ENCODE measurements at places on chromosomes 3 and 15.

- DNase-seq = no peak
Observed at GRCh38 chr3:114089675-114090074, 33.1 kb downstream of the QTRT2 start.

- DNase-seq = no peak
Observed at GRCh38 chr3:32891365-32891764, 60.1 kb upstream of the CCR4 start.

- no peak for DNase-seq
Observed at GRCh38 chr3:168653255-168653654, 557.5 kb upstream of the GOLIM4 start.

DNA sequence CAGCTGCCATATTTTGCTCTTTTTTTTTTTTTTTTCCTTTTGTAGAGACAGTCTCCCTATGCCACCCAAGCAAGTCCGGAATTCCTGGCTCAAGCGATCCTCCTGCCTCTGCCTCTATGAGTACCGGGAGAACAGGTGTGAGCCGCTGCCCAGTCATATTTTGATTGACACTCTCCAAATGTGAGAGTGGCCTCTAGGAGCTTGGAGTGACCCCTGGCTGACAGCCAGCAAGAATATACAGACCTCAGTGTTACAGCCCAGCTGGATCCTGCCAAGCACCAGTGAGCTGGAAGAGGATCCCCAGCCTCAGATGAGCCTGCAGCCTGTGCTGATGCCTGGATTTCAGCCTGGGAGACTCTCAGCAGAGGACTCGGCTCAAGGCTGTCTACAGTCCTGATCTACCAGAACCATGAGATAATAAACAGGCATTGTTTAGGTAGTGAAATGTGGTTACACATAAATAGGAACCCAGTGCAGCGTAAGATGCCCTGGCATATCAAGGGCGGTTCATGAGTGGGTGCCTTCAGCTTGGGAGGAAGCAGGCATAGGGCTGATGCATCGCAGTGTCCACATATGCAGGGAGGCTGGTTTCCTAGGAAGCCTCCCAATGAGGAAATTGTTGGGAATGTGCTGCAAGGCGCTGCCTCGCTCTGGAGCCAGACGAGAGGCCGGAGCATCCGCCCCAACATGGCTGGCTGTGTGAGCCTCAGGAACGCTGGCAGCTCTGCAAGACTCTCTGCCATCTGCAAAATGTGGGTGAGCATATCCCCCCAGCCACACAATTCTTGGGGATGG, 38.9 kb upstream of the ATP10A start:
- DNase-seq = no peak

- DNase-seq = no peak
Observed at GRCh38 chr3:55807210-55807609, 320.1 kb upstream of the WNT5A start.

DNA sequence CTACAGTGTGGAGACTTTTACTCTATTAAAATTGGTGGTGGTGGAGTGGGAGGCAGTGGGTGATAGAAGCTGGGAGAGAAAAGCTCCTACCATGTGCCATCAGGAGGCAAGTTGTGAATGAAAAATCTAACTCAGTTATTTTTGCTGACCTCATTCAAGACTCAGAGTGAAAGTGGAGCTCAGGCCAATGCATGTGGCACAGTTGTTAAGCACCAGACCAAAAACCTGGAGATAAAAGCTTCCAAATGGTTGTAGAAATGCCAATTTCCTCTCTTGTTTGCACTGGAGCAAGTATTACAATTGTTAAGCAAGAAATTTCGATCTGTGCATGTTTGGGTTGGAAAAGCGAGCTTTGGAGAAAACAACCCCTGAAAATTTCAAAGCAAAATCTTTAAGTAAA, 81.5 kb upstream of the PRICKLE2 start:
- no peak for DNase-seq

DNA sequence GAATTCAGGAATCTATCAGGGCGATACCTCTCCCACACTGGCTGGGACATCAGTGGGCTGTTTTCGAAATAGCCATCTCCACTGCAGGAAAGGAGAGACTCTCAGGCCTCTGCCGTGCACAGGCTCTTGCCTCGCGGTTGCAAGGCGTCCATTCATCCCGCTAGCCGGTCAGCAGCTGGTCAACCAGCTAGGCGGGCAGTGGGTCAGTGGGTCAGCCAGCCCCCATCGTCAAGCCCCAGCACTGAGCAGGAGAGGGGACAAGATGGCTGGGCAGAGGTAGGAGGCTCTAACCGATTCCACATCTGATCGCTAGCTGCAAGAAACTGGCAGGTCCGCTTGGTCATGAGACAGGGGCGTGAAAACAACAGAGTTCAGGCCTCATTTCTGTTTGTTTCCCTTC, 45.1 kb downstream of the MUC4 start:
- no peak for DNase-seq

GRCh38 chr15:50747523-50747922, 18.0 kb downstream of the SPPL2A start:
- DNase-seq = no peak

DNA sequence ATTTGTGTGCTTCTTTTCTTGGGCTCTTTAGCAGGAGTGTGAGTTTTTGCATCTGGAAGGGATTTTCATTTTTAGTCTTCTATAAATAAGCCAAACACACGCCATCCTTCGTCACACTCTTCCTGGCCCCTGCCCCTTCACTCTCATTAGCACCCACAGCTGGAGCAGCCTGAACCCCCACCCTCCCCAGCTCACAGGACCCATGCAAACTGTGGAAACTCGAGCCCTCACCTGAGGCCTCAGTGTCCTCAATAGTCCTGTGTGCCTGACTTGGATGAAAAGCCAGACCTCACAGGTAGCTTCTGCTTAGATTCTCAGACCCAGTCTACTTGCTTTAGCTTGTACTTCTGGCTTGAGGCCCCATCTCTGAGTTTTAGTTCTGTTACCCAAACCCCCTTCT, 167.9 kb downstream of the MTHFS start:
- no peak for DNase-seq

- DNase-seq = no peak
Observed at GRCh38 chr3:168250415-168250861, 154.7 kb upstream of the GOLIM4 start.

DNA sequence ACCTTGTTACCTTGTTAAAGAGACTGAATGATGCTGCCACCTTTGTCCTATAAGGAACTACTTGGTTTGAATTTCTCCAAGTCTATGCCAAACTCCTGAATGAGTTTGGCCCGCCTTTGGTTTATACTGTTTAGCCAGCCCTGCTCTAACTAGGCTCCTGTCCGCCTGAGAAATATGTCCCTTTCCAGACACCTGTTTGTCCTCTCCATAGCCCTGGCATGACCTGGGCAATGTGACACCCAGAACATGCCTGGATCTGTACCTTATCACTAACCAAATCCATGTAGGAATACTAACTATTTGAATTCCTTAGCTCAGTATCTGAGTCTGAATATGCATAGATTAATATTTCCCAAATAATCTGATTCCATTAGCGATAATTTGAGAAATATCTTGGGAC, 24.4 kb upstream of the TMC3 start:
- no peak for DNase-seq

GRCh38 chr3:168427156-168427555, 331.4 kb upstream of the GOLIM4 start:
- DNase-seq = peak; percentile 58

DNA sequence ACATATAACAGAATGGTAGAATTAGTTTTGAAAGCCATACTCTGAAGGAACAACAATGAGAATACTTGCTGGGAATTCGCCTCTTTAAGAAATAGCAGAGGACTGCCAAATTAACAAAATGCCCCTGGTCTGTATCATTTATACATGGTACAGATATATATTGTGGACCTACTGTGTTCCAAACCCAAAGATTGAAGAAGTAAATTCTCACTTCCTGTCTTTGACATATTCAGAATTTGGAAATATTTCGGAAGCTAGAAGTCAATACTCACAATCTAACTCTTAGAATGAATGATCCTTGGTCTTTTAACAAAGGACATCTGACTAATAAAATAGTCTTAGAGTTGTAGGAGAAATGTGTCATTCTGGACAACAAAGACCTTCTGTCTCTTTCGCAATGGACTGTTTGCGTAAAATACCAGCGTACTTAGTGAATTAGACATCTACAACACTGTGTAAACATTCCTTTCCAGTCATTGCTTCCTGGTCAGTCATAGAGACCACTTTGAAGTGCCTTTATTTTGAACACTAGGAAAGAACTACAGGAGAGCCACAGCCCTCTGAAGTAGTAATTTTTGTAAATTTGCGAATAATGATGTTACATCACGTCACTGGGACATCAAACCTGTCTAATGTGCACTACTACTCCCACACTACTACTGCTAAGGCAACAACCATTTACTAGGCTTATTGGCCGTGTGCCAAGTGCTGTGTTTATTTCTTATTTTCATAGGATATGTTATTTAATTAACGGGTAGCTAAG, 68.0 kb downstream of the CHL1 start:
- DNase-seq = no peak

GRCh38 chr3:17645074-17645698, 97.2 kb downstream of the TBC1D5 start:
- DNase-seq = peak; percentile 64

GRCh38 chr3:27253831-27254230, 115.4 kb downstream of the NEK10 start:
- DNase-seq = peak; percentile 6

- DNase-seq = no peak
Observed at GRCh38 chr3:179081885-179082284, 10.3 kb upstream of the ZMAT3 start.

DNA sequence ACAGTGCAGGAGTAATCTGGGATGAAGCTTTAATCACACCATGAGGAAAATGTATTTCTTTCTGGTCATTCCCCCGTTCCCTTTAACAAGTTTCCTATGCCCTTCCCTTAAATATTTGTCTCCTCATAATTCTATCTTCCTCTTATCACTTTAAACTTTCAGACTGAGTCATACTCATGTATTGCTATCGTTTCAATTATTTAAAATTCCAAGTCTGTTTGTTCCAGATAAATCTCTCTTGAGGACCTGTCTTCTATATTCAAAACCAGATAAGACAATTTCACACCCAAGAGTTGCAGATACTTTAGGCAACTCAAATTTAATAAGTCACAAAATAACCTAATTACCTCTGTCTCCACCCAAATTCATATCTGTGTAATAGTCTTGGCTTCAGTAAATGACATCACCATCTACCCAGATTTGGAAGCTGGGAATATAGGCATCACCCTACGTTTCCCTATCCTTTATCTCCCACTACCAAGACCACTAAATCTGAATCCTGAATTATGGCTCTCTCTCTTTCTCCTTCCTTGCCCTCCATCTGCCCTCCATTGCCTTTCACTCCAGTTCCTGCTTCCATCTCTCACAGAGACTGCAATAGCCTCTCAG, 220.1 kb downstream of the PYDC2 start:
- no peak for DNase-seq

DNA sequence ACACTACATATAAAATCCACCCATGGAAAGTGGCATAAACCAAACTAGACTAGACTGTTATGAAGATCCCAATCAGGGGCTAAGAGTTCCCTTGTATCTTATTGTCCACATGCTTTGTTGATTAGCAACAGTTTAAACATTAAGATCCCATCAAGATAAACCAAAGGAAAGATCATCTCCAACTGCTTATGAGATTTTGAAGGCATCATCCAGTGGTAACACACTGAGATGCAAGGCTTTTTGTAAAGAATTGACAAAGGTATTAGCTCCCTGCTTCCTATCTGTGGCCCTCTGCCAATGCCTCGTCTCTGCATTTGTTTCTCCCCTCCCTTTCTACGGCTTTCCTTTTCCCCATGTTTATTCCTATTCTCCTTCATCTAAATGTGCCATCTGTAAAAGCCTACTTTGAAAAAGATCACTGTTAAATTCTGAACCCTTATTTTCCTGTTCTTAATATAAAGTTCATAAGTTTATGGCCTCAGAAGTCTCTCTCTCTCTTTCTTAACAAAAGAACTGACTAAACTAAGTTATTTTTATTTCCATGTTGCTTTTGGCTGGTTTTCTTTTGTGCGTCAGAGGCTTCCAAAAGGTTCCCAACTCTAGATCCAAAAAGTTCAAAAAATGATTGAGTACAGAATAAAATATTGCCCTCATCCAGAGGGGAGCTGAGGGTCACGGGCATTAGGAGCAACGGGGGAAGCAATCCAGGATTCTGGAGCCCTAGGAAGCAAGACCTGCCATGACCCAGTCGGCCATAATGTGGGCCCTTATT, 5.5 kb downstream of the PLD1 start:
- no peak for DNase-seq

DNA sequence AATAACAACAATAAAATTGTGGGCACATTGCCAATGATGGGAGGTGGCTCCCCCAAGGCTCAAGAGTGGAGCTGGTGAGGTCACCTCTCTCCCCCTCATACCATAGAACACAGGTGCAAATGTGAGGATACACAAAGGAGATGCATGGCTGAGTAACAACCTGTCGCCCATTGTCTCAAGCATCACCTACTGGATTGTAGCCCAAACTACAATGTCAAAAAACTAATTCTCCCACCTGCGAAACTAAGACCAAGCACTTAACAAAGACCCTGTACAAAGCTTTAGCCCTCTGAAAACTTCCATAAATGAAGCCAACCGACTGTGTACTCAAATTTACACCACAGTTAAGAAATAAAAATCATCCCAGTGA, 50.4 kb upstream of the IGSF11 start:
- DNase-seq = no peak

DNA sequence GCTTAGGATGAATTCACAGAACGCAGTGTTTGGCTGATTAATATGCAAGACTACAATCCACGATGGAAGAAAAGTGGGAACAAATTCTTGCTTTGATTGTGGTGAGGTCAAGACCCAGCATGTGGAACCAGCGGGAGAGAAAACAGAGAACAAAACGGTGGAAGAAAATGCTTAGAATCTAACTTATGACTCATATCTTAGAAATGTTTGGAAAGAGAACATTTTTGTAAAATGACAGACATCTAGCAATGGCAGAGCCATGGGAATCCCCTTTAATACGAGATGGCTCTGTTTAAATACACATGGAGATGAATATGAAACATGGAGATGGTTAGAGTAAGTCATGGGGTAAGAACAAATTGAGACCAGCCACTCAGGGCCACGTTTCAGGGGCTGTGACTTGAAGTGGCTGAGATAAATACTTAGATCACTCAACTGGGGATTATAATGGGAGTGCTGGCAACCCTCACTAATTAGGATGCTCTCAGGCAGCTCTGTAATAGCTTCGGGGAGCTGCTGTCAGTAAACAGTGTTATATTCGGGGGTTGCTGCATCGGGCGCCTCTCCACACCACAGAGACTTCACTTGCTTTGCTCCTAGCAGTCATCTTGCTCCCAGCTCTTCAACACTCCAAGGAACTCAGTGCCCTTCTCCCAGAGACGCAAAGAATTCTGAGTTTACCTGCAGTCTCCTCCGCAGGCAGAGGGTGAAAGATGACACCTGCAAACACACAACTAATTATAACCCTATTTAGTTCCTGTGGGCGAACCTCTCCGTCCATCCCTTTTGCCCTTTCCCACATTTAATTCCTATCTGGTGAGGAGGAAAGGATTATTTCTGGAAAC, 68.0 kb upstream of the ONECUT1 start:
- DNase-seq = no peak

- DNase-seq = no peak
Observed at GRCh38 chr3:181711325-181712135, at the start of gene SOX2. SOX2 (plus strand) TSS chr3:181711925; CDS start chr3:181712361, 436 bp downstream.

- peak; percentile 61 for DNase-seq
Observed at GRCh38 chr15:37098468-37099318, 1.7 kb downstream of the MEIS2 start.

Measured in common myeloid progenitor, CD34-positive (primary cell).